ENCODE measurements at places on chromosomes 5 and 9. TPM values are rescaled to one million over a fixed set of nuclear protein-coding genes. Genes with fewer than 3 reads are reported as not detected.

DNA sequence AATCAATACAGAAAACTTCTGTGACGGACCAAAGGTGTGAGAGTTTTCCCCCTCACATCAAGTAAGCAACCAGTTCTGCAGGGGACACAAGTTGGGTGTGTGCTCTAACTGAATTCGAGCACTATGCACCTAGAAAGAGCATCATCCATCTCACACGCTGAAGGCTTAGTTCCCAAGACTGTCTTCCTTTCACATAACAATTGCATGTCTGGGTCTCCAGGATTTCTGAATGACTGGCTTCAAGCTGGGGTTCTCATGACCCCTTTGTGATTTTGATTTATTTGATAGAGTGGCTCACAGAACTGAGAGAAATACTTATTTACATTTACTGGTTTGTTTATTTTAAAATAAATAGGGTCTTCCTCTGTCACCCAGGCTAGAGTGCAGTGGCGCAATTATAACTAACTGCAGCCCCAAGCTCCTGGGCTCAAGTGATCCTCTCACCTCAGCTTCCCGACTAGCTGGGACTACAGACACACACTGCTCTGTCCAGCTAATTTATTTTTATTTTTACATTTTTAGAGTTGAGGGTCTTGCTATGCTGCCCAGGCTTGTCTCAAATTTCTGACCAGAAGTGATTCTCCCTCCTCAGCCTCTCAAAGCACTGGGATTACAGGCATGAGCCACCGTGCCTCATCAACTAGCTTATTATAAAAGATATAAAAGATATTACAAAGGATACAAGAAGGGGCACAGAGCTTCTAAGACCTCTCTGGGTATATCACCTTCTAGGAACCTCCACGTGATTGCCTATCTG lies 316.7 kb upstream of the CDH12 start:
- no peaks in the 10 kb centered on the region for H3K27me3 ChIP-seq
- H3K4me1 ChIP-seq = no peaks in the 10 kb centered on the region
- H3K36me3 ChIP-seq = no peaks in the 10 kb centered on the region
- DNase-seq = peak; percentile 52
- no peak overlapping the region for H3K4me3 ChIP-seq

- no peak overlapping the region for H3K27ac ChIP-seq
- peak; percentile 93 for DNase-seq
- no peak overlapping the region for H3K4me3 ChIP-seq
- no peaks in the 10 kb centered on the region for H3K4me1 ChIP-seq
- H3K36me3 ChIP-seq = no peaks in the 10 kb centered on the region
- H3K27me3 ChIP-seq = no peaks in the 10 kb centered on the region
Measured at GRCh38 chr5:135569755-135570452, 8.9 kb downstream of the CXCL14 start.

DNA sequence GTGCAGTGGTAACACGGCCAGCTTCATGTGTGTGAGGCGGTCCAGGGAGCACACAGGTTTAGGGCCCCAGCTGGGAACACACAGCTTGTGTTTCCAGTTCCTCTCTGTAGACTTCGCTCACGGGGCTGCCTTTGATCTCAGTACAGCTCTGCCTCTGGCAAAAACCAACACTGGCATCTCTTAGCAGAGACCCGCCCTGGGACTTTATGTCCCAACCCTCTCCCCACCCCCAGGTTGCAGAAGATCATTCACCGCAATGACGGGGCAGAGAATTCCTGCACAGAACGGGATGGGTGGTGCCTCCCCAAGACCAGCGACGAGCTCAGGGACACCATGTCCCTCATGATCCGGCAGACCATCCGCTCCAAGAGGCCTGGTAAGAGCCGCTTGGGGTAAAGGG lies 5.2 kb upstream of the CEL start:
- H3K27me3 ChIP-seq = no peaks in the 10 kb centered on the region
- H3K27ac ChIP-seq = no peak overlapping the region
- no peak overlapping the region for H3K4me3 ChIP-seq
- H3K36me3 ChIP-seq = peaks cover 46% of the 10 kb centered on the region
- H3K4me1 ChIP-seq = peaks cover 6% of the 10 kb centered on the region

GRCh38 chr5:120518581-120518980 lies 54.5 kb downstream of the PRR16 start:
- no peaks in the 10 kb centered on the region for H3K27me3 ChIP-seq
- no peaks in the 10 kb centered on the region for H3K4me1 ChIP-seq
- no peak overlapping the region for H3K4me3 ChIP-seq
- H3K27ac ChIP-seq = no peak overlapping the region

DNA sequence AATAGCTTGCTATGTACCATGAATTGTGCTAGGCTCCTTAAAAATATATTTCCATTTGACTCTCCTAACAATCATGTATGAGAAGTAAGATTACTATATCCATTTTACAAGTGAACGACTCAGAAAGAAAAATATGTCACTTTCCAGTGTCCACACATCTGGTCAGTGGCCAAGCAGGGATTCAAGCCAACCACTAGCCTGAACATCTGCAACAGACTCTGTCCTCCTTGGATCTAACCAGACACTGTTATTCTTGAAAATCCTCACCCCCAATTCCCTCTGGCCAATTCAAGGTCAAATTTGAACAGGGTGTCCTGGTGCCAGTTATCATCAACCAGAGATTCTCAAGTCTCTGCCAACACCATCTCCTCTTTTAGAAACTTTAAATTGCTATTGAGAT lies 344.1 kb upstream of the WWC1 start:
- no peaks in the 10 kb centered on the region for H3K27me3 ChIP-seq
- H3K4me1 ChIP-seq = peaks cover 5% of the 10 kb centered on the region
- DNase-seq = no peak
- no peaks in the 10 kb centered on the region for H3K36me3 ChIP-seq
- no peak overlapping the region for H3K27ac ChIP-seq
- no peak overlapping the region for H3K4me3 ChIP-seq

GRCh38 chr5:156423597-156423996 lies 96.6 kb downstream of the SGCD start:
- no peak overlapping the region for H3K4me3 ChIP-seq
- no peak for DNase-seq
- peaks cover 10% of the 10 kb centered on the region for H3K4me1 ChIP-seq

DNA sequence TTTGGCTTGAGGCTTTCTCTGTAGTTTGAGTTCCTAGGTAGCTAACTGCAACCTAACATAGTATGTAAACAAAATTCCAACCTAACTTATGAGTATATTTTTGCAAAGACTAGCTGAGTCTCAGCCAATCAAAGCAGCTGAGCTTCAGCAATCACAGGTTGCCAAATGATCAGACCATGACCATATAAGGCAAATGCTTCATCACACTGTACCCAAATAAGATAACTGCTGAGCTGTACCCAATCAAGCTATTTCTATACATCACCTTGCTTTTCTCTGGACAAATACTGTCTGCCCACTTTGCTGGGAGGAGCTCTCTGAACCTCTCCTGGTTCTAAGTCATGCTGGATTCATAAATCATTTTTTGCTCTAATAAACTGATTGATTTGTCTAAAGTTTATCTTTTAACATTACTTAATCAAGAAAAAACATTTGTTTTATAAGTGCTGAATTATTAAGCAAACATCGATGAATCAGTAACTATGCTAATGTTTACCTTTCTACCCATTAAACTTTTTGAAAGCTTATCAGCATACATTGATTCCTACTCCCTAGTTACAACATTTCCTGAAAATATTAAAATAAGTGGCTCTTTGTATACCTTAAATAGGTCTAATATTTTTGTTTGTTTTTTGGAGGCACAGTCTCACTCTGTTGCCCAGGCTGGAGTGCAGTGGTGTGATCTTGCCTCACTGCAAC lies 129.7 kb upstream of the PCA3 start:
- no peak overlapping the region for H3K27ac ChIP-seq
- no peaks in the 10 kb centered on the region for H3K36me3 ChIP-seq
- no peak overlapping the region for H3K4me3 ChIP-seq

DNA sequence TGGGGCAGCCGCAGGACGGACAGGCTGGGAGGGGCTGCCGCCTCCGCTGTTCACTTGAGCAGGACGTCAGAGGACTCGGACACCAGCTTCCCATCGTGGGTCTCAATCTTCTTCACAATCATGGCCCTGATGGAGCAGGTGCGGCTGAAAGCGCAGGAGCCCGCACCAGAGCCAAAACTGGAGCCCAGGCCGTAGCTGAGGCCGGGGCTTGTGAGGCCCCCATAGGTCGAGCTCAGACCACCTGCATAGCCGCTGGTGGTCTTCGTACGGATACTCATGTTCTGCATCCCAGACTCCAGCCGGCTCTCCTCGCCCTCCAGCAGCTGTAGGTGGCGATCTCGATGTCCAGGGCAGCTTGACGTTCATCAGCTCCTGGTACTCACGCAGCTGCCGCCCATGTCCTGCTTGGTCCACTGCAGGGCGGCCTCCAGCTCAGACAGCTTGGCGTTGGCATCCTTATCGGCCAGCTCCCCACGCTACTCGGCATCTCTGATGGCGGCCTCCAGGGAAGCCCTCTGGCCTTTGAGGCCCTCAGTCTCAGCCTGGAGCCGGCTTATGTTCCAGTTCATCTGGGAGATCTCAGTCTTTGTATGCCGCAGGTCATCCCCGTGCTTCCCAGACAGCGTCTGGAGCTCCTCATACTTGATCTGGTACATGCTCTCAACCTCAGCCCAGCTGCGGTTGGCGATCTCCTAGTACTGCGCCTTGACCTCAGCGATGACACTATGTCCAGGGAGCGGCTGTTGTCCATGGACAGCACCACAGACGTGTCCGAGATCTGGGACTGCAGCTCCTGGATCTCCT lies 43.7 kb upstream of the DEPDC1B start:
- H3K4me3 ChIP-seq = no peak overlapping the region
- no peak overlapping the region for H3K27ac ChIP-seq
- no peak for DNase-seq
- no peaks in the 10 kb centered on the region for H3K4me1 ChIP-seq
- H3K27me3 ChIP-seq = no peaks in the 10 kb centered on the region

DNA sequence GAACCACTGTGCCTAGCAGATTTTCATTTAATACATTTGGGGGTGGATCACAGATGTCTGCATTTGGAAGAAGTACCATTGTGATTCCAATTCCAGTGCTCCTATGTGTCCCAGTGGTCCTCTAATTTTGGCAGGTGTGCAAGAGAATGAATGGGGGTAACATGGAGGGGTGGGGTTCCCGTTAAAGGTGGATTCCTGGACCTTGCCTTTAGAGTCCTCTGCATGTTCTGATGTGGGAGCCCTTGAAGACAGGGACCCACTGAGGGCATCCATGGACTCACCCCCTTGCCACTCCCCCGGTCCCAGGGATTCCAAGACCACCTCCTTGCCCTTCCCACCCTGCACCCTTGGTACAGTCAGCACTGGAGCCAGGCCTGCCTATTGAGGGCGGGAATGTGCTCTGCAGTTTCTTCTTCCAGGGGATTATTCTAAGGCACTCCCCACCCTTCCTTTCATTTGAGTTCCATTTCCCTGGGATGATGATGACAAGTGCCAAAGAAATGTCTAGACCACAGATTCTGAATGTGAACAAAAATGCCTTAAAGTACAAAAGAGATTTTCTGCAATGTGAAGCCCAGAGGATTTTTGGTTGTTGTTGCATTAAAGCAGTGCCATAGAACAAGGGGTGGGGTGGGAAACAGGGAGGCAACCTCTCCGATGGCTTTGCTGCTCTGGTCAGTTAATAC lies 119.4 kb upstream of the PTCH1 start:
- DNase-seq = no peak
- no peaks in the 10 kb centered on the region for H3K4me1 ChIP-seq
- H3K36me3 ChIP-seq = no peaks in the 10 kb centered on the region

DNA sequence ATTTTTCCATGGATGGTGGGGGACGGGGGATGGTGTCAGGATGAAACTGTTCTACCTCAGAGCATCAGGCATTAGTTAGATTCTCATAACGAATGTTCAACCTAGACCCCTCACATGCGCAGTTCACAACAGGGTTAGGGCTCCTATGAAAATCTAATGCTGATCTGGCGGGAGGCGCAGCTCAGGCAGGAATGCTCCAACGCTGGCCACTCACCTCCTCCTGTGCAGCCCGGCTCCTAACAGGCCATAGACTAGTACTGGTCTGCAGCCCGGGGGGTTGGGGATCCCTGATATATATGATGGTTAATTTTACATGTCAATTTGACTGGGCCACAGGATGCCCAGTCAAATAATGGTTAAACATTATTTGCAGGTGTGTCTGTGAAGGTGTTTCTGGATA lies 199.0 kb upstream of the NR4A3 start:
- no peaks in the 10 kb centered on the region for H3K27me3 ChIP-seq
- no peaks in the 10 kb centered on the region for H3K4me1 ChIP-seq
- DNase-seq = no peak
- no peak overlapping the region for H3K4me3 ChIP-seq
- H3K27ac ChIP-seq = no peak overlapping the region

DNA sequence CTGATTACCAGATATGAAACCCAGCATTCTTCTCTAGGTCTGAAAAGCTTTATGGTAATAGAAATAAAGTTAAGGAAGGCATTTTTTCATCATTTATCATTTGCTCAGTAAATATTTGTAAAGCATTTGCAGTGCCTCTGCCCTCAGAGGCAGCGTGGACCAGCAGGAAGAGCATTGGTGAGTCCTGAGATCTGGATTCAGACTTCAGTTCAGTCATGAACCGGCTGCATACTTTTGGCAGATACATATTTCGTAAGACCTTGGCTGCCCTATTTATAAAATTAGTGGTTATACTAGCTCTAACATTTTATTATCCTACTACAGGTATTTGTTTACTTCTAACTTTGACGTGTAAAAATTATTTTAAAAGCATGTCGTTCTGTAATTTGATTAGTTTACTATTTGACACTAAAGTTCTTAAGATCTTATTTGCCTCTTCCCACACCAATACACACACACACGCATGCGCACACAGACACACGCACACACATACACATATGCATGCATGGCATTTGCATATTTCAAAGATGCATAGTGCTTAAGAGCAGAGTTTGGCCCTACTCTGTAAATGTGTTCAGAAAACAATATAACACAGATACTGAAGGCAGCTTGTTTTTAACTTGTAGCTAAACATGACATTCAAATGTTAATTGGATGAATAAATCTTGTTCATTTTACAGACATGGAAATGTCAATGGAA lies 101.9 kb downstream of the RPS23 start:
- H3K4me3 ChIP-seq = no peak overlapping the region
- H3K4me1 ChIP-seq = peaks cover 9% of the 10 kb centered on the region
- DNase-seq = no peak
- H3K36me3 ChIP-seq = no peaks in the 10 kb centered on the region
- H3K27me3 ChIP-seq = no peaks in the 10 kb centered on the region

- H3K27ac ChIP-seq = no peak overlapping the region
- no peaks in the 10 kb centered on the region for H3K4me1 ChIP-seq
- no peak for DNase-seq
- no peaks in the 10 kb centered on the region for H3K27me3 ChIP-seq
- H3K36me3 ChIP-seq = no peaks in the 10 kb centered on the region
- no peak overlapping the region for H3K4me3 ChIP-seq
Measured at GRCh38 chr5:178368274-178368673, 135.7 kb upstream of the PHYKPL start.

Gene POMT1
- 55.2 TPM for total RNA-seq

Gene PCDHGA7
- not detected for total RNA-seq

Gene TAS2R1
- not detected for total RNA-seq

Gene QRFP
- not detected for total RNA-seq

Gene PCDHA1
- 2.5 TPM for total RNA-seq

Gene NR5A1
- total RNA-seq = not detected

Gene RECK
- 15.9 TPM for total RNA-seq

Measured in endodermal cell (in vitro differentiated cells).